ENCODE measurements at places on chromosomes 11 and 22.

GRCh38 chr11:2251138-2251537, 19.2 kb downstream of the ASCL2 start:
- DNase-seq, result no peak

- DNase-seq, result no peak
These were observed 15.7 kb downstream of the PDGFB start for GRCh38 chr22:39229075-39229474.

DNA sequence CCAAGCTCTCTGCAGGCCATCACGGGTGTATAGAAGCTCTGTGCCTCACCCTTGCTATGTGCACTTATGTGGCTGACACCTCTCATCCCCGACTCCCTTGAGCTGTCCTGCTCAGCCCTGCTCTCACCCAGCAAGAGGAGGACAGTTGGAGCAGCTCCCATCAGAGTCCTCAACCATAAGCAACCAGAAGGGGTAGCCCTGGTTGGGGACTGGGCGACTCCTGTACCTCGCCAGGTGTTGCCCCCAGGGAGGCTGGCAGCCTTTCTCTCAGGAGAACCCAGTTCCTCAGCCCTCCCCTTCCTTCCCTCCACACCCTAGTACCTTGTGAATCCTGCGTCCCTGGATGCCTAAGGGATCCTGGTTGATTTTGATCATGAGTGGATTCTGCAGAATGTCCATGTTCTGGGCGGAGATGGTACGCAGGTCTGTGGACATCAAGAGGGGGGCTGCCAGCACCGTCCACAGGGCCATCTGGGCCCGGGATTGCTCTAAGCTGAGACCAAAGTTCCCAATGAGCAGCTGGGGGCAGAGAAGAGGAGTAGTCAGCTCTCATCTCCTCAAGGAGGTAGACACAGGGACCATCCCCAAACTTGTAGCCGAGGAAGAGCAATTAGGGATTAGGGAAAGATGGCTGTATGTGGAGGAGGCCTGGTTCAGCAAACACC, 8.0 kb downstream of the NAGA start:
- DNase-seq, result no peak

GRCh38 chr11:133740963-133741362, 104.3 kb downstream of the SPATA19 start:
- no peak for DNase-seq

GRCh38 chr11:111541254-111542061, 938 bp downstream of the LAYN start:
- no peak for DNase-seq

DNA sequence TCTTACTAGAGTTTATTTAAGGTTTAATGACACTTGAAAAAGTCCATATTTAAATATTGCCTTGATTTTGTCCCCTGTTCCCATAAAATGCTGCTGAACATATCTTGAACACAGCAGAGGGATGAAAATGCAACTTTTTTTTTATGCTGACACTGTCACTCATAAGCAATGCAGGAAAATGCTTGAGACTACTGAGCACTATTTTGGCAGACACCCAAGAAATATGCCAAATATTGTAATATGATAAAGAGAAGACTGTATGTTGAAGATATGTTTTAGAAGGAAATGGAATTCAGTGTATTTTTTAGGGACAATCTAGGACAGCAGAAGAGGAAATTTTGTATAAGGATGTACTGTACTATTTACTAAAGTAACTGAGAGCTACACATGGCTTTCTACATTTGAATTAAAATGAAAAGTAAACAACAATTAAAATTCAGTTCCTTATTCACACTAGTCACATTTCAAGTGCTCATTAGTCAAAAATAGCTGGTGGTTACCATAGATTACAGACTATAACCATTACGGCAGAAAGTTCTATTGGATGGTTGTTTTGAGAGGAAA, 58.6 kb downstream of the LRRC4C start:
- no peak for DNase-seq

DNA sequence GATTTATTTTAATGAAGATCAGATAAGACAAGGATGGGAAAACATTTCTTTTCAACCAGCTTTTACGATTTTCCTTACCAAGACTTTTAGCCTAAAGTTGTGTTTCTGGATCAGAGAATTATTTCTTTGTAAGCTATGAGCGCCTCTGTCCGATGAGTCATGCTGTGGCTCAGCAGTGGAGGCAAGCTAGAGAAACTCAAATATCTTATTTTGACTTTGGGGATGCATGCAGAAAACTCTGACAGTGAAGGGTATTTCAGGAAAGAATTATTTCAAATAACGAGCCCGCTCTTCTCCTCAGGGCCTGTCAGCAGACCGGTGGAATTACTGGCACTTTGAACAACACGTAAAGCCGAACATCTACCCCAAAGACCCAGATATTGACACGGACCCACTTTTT, 77.9 kb upstream of the OR5AK2 start:
- no peak for DNase-seq

Data from naive thymus-derived CD4-positive, alpha-beta T cell (primary cell).